ENCODE measurements at places on chromosomes 11 and 22.

DNA sequence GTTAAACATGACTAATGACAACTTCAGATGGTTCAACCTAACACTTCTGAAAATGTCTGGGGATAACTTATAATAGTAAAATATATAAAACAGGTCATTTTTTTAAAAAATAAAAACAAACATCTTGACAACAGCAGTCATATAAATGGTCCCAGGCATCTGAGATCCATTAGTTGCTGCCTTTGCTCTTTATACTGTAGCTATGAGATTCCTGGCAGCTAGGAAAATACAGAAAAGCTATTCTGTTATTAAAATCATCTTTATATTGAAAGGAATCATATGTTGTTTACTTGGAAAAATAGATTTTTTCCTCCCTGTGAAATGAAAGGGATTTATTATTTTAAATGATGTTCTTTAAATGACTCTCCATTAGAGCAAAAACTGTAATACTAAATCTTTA lies 55.7 kb upstream of the DEUP1 start:
- DNase-seq, result no peak

DNA sequence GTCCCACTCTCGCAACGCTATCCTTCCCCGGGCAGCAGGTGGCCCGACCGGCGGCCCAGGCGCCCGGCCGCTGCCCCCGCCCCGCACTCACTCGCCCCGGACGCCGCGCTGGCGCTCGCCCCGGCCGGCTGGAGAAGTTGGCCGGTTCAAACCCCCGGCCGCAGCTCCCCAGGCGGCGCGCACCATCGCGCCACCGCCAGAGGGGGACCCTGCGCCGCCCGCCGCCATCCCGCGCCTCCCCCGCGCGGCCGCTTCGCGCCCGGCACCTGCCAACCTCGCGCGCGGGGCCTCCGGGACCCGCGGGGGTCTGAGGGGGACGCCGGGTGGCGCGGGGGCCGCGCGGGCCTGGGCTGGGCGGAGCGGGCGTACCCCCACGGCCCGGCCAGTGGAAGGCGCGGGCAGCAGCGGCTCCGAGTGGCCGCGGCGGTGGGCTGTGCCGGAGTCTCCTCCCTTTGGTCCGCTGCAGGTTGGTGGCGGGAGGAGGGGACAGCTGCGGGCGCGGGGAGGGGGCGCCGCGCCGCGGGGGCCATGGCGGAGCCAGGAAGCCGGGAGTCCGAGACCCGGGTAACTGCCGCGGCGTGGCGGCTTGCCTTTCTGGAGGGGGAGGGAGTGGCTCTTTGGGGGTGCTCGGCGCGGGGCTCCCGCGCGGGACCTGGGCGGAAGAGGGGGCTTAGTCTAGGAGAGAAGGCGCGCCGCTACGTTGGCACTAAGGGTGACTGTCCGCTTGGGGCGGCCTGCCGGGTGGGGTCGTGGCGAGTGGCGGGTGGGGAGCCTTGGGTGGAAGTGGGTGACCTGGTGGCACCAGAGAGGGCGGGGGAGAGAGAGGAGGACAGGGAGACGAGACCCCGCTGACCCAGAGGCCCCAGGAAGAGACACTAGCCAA lies at the start of the genes MPST and TST:
TSS of gene MPST (plus strand) at position 434 of the 883 bp plus-strand sequence. CDS start at position 529, 95 bp downstream.
TSS of gene TST (minus strand) at position 139 of the 883 bp plus-strand sequence. CDS start 715 bp downstream, outside the sequence.
- no peak for DNase-seq

DNA sequence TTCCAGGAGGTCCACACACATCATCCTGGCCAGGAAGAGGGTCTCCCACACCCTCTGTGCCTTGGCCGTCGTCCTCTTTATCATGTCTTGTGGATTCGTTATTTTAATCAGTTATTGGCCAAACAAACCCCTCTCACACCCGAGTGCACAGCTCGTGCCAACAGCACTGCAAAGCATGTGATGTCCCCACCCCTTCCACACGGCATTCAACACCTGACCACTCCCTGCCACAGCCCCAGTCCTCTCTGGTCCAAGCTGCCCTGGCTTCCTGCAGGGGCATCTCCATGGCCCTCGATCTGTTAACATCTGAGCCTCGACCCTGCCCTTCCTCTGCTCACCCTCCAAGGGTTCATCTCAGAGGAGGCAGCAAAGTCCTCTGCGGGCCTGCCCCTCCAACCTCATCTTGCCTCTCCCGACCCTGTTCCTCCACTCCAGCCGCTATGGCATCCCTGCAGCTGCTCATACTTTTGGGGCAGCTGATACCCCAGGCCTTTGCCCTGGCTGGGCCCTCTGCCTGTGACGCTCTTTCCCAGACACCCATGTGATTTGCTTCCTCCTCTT lies 14.0 kb downstream of the MYEOV start:
- DNase-seq, result no peak

DNA sequence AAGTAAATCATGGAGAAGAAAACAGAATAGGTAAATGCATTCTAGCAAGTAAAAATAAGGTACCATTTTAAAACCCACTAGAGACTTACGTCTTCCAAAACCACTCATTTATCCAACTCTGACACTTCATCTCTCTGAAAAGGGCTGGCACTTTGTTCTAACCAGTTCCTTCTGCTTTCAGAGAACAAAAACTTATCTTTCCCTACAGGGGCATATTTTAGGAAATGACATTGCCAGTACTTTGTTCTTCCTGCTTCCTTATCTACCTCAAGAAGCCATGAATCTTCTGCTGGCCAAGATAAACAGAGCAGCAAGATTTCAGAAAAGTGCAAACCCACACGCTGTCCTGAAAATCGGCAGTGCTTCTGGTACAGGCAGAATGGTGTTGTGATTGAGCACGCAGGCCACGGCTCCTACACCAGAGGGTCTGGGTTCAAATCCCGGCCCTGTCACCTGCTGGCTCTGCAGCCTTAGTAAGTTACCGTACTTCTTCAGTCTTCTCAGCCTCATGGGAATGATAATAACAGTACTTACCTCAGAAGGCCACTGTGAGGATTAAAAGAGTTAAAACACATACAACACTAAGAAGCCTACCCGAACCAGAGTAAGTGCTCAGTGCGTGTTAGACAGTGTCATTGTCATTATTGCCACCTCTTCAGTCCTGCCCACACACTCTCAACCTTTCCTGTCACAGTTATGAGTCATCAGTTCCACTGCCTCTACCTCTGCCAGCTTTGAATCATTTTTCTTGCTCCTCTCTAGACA lies 11.0 kb downstream of the MPZL3 start:
- DNase-seq, result peak; percentile 48

- no peak for DNase-seq
These were observed 59.0 kb downstream of the TMPRSS5 start for GRCh38 chr11:113647108-113647507.
